ENCODE measurements at places on chromosomes 2 and 18.

DNA sequence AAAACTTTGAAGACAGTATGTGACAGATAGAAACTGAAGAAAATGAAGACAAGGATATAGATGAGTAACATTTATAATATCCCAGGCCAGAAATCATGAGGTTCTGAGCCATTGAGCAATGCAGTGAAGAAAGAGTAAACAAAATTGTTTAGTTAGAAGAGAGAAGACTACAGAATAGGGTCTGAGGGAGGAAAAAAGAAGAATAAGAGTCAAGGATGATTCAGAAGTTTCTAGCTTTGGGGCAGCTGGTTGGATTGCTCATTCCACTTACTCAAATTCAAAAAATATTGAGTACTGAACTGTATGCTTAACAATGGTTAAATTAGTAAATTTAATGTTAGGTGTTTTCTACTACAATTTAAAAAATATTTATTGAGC, 155.0 kb upstream of the OTX1 start:
- DNase-seq, result no peak

DNA sequence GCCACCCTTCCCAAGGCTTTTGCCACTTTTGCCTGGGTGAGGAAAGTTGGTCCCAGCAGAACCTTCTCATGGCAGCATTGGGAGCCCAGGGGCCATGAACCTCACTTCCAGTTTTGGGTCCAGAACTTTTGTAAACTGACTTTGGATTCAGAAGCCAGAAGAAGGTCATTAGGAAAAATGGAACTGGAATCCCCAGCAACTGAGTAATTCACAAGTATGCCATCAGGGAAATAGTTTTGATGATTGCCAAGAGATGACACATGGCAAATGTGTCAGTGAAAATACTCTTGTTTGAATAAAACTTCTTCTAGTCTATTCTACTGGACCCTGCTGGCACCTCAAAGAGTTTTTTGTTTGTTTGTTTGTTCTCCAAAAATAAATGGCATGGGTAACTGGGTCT, 203.7 kb downstream of the SETBP1 start:
- no peak for DNase-seq

DNA sequence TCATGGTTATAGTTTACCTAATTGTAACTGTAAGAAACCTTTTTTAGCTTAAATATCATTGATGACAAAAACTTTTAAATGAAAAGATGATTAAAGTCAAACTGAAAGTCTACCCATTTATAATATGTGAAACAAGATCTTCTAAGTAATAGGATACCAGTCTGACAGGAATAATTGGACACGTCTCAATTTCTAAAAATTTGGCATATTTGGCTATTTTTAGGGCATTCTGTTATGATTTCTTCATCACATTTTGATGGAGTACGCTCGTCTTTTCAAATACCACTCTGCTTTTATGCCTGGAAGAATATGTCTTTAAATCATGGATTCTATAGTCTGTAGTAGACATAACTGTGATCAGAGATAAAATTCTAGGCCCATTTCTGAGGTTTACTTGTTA, 1.3 kb downstream of the R3HDM1 start:
- no peak for DNase-seq

DNA sequence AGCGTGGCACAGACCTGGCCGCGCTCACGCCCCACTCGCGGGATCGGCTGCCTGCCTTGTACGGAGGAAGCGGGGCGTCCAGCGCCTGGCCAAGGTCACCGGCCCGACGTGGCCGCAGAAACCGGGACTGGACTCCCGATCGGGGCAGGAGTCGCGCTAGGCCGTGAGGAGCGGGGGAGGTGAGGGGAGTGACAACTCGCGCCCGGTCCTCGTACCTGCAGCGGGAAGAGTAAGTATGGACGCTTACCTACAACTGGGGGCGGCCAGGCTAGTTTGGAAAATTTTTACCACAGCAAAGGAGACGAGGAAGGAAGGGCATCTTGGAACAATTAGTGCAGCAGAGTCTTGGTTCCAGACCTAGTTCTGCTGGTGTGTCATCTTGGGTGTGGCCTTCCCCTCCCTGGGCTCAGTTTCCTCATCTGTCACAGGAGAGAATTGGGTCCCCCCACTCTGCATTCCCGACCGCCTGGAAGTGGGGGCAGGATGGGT, 693 bp downstream of the UBE2F start:
- no peak for DNase-seq

DNA sequence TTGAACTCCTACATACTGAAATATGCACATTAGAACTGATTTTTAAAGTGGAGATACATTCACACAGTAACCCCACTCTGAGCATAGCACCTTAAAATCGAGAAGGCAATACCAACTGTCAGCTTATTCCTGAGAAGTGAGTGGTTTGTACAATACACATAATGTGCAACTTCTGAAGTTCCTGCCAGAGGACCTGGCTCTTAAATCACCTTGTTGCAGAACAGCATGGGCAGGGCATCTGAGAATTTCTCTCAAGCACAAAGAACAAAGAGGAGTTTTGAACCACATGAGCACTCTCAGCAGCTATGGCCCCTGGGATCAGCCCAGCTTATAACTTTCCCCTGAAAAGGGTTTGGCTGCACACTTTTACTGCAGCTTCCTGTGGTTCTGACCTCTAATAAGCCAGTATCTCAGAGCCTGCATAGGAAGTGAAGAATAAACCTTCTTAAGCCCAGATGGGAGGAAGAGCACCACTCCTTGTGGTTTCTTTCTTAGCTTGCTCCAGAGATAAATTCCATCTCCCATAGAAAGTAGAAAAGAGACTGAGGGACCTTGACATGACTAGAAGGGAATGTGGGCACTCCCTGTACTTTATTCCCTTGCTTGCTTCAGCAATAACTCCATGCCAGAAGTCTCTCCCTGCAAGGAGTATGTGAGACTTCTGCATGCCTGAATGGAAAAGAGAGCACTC, 862.3 kb downstream of the SUCLG1 start:
- DNase-seq, result no peak

DNA sequence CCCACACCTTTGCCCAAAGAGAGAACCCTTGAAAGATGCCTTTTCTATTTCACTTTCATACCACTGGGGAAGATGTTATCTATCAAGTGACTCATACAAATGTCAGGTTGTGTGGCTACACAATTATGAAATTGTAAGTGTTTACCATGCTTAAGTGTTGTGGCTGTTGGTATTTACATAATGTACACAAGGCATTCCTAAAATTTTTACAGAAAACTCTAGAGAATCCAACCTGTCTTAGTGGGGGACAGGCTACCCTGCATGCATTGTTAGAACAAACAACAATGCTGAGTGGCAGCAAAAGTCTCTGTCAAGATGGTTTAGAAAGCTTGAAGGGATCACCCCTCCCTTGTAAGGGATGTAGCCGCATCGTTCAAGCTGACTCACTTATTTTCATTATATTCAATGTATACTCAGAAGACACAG, 5.5 kb upstream of the MGAT4A start:
- DNase-seq, result no peak

- no peak for DNase-seq
Observed at GRCh38 chr2:7289697-7290096, 372.5 kb downstream of the RNF144A start.

DNA sequence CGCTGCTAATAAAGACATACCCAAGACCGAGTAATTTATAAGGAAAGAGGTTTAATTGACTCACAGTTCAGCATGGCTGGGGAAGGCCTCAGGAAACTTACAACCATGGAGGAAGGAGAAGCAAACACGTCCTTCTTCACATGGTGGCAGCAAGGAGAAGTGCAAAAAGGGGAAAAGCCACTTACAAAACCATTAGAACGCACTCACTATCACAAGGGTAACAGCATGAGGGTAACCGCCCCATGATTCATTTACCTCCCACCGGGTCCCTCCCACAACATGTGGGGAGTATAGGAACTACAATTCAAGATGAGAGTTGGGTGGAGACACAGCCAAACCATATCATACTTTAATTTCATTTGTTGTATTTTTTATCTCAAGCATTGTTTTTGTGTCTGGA, 67.5 kb downstream of the ATP9B start:
- no peak for DNase-seq

GRCh38 chr18:76584414-76585310, 89.6 kb upstream of the ZNF516 start:
- DNase-seq, result no peak

GRCh38 chr18:52395146-52395852, 55.3 kb downstream of the DCC start:
- no peak for DNase-seq

DNA sequence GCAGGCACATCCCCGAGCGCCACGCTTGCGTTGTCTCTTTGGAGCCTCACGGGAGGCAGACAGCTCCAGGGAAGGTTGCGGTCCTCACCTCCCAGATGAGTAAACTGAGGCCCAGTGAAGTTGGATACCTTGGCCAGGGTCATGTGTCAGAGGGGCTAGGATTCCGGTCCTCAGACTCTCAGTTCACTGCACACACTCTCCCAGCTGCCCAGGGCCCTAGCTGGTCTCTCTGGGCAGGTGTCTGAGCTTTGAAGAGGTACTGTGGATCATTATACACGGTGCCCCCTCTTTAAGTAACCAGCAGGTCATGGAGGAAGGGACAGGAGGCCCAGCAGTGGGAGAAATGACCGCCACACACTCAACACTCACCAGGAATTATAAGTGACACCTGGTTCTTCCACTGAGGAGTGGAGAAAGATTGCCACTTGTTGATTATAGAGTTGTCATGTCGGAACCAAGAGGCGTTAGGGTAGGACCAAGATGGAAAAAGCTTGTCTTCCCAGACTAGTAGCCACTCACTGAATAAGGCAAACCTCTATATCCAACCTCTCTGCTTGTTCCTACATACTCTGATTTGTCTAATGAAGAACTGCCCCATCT, 588 bp downstream of the TMEM214 start:
- DNase-seq, result no peak

- no peak for DNase-seq
Observed at GRCh38 chr2:42961385-42961811, 169.0 kb upstream of the HAAO start.

DNA sequence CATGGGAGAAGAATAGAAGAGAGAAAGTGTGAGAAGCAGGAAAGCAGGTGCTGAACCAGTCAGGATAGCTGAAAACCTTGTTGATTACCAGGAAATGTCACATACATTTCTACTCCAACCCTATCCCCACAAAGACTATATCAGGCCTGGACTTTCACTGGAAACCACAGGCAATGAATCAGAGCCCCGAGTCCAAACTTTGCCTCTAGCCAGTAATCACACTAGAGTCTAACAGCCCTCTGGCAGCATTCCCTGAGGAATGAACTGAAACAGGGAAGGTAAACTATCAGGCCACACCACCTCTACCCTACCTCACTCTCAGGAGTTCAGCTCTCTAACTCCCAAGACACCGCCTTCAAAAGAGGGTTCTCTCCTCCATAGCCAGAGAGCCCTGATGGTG, 18.7 kb upstream of the IHH start:
- no peak for DNase-seq

GRCh38 chr18:9827211-9827792, 58.5 kb upstream of the TXNDC2 start:
- DNase-seq, result no peak

DNA sequence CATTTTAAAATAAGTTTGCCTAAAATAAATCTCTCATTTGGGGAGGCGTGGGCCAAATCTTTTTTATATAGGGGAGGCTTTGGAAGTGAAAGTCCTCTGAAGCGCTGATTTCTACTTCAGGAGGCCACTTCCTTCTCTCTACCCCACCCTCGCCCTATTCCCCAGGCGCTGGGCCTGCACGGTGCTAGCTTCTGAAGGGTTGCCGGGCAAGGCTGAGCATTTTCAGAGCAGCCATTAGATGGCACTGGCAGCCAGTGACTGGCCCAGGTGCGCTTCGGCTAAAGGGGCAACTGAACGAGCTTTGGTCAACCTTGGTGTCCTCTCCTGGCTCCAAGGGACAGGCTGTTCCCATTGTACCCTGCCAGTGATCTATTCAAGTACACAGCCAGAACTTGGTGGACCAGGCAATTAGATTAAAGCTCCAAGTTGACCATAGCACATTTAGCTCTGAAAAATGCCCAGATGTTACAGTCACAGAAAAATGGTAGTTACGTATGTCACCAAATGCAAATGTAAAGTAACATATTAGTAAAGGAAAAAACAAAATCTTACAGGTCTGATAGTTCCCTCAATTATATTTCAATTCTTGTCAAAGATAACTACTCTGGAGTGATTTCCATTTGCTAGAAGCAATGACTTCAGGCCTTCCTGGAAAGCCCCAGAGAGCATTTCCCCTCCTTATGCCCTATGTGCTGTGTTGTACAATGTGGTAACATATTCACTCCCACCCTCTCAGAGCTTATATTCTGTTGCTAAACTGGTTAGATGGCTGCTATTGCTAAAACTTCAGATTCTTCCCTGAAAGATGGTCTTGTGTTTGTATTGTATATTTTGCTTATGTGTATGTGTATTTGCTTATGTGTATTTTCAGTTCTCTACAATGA, 2.1 kb downstream of the POMC start:
- no peak for DNase-seq
